ENCODE measurements at places on chromosomes 11 and 22.

- DNase-seq = no peak
Observed at GRCh38 chr11:74634537-74634936, 42.2 kb downstream of the POLD3 start.

DNA sequence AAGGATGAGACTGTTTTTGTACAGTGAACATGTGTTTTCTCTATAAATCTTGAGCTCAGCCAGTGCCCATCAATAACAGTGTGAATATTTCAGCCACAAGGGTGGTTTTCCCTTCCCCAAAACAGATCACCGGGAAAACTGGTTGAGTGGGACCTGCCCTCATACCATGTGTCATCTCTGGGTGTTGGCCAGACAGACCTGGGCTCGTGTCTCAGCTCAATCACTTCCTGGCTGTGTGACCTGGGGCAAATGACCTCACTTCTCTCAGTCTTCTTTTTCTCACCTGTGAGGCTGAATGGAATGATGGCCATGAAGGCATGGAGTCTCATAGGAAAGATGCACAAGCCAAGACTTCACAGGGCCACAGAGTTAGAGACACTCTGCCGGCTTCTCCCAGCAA lies 74.7 kb downstream of the COMMD9 start:
- DNase-seq = no peak

- no peak for DNase-seq
Observed at GRCh38 chr11:118878163-118878563, 5.5 kb upstream of the CXCR5 start.

DNA sequence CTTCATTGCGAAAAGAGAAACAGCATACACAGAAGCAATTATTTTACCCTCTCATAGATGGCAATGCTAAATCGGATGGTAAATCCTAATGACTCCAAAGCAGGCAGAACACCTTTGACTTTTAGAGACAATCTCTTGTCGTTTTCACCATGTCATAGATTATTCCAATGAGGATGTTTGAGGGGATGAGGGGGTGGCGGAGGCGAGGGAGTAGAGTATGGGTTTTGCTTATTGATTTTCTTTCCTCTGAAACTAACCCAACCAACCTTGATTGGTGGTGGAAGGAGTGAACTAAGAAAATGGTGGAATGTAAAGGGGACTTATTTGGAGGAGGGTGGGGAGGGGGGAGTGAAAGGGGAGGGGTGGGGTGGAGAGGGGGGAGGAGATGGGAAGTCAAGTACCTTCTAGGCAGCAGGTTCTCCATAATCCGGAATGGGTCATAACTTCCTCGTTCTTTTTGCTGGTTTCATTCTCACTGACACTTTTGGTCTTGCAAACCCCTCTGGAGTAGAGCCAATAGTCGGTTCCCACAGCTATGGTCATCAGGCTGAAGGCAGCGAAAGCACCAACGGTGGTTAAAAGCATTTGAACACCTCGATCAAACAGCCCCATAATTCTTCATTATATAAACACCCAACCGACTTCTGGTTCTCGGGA lies 1.5 kb downstream of the CACNG2 start:
- no peak for DNase-seq

- no peak for DNase-seq
Observed at GRCh38 chr11:48123254-48123875, 93.2 kb upstream of the OR4B1 start.

DNA sequence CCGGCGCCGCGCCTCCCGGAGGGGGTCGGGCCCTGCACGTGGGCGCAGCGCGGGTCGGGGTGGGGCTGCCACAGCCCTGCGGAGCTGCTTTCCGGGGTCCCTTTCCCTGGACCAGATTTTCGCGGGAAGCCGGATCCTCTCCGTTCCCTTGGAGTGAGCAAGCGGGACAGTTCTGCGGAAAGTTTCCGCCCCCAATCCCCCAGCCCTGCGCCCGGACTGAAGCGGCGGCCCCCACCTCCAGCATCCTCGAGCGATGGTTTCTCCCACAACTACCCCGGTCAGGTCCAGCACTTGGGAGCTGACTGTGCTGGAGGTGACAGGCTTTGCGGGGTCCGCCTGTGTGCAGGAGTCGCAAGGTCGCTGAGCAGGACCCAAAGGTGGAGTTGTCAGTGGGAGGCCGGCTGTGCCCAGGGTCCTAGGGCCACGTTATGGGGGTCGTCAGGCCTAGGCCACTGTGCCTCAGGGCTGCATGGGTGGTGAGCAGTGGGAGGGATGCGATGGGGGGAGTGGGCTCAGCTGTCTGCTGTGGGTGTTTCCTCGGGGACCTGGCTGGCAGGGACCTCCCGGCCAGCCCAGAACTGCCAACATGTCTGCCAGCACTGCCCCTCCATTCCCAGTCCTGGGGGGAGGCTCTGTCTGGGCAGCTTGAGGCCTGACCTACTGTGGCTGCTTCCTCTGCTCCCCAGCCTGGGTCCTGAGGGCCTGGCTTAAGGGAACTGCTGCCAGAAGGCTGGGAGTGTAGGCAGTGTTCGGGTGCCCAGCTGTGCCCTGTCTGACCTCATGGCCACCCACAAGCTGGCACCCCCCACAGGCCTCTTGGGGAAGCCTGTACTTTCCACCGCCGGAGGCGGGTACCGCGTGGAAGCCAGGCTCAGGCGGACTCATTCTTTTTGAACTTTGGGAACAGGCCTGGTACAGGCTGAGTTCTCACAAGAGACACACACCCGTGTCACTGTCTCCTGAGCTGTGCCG lies 726 bp downstream of the ST3GAL4 start:
- no peak for DNase-seq

GRCh38 chr11:92828556-92828955 lies 140.9 kb upstream of the MTNR1B start:
- no peak for DNase-seq

DNA sequence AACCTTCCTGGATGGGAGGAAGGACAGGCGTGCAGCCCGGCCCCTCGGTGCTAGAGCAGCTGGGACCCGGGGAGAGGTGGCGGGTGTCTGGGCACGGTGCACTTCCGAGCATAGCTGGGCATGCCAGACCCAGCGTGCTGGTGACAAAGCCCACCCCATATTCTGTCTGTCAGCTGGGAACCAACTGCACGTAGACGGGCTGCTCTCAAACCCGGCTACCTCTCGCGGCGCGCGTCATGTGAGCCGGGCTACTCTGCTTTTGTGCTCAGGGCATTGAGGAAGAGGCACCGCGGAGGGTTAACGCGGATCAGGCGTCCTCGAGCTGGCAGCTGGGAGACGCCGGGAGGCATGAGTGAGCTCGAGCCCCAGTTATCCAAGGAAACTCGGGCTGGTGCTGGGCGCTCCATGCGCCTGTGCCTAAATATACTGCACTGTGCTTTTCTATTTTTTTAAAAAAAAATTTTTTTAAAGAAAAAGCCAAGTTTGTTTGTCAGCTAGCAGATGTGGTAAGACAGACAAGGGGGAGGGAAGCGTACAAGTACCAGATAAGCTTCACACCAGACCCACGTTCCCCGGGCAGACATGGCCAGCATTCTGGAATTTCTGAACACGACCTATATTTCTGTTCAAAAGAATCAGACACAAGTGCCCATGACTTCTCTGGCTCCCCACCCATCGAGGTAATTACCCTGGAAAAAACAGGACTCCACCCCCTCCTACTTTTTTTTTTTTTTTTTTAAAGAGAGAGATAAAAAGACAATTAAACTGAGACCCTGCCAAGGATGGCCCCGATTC lies 425.6 kb downstream of the SHANK2 start:
- no peak for DNase-seq

DNA sequence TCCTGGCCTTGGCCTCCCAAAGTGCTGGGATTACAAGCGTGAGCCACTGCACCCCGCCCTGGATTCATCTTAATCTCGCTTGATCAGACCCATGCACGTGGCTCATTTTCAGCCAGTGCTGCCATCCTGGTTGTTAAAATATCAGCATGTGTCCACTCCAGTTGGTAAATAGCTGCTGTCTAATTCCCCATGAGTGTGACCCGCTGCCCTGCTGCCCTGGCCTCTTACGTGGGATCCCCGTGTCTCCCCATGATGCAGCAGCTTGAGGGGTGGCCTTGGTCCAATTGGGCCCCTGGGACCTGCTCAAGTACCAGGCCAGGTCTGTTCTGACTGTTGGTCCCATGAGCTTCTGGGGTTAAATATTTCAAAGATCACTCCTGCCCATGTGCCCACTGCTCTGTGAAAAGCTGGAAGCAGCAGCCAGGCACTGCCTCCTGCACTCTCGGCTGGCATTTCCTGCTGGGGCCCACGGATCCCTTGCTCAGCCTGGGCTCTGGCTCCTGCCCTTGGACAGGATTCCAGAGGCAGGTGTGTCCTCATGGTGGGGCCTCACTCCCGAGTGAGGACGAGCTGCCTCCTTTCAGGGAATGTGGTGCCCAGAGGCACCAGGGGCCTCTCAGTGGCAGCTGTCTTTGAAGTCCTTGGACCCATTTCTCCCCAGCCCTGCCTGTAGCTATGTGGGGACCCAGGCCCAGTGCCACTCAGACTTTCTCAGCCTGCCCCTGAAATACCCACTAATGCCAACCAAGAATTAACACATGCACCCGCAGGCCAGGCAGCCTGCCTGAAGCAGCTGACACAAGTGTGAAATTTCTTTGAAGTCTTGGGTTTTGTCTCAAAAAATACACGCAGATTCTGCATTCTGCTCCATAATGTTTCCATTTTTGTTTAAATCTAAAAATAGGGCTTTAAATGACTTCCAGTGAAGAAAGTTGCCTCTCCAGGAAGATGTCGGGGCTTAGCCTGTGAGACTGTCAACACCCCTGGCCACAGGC lies 38.1 kb upstream of the PRDM11 start:
- DNase-seq = no peak

DNA sequence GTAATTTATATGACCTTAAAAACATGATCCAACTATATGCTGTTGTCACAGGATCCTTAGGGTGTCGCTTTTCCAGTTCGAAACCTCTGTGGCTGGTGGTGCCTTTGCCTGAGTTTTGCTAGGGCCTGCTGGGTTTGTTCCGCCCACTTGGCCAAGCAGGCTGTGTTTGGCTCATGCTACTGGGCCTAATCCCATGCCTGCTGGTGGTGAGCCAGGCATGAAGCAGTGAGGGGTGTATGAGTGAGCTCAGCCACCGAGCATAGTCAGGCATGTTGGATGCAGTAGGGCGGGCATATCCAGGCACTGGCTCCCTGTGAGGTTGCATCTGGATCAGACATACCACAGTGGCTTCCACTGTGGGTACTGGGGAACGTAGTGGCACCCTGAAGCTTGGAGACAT lies 16.3 kb downstream of the NPAT start:
- DNase-seq = no peak

- no peak for DNase-seq
Observed at GRCh38 chr11:125124618-125124992, 13.2 kb upstream of the TMEM218 start.

GRCh38 chr11:93143186-93143585 lies 54.6 kb downstream of the SLC36A4 start:
- DNase-seq = no peak

DNA sequence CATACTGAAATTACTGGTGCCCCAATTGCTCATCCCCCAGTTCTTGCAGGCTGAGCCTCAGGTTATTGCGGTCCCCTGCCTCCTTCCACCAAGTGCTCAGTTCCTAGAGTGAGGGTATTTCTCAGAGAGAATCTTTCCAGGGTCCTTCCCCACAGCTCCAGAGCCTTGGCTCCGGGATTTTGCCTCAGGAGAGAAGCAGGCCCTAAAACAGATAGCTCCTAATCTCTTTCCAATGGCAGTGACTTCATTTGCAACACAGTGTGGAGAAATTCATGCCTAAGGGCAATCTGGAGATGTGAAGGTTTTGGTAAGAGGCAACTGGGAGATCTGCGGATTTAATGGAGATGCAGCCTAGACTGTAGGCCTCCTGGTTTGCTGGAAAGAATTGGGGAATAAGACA lies 2.9 kb downstream of the NF2 start:
- no peak for DNase-seq

DNA sequence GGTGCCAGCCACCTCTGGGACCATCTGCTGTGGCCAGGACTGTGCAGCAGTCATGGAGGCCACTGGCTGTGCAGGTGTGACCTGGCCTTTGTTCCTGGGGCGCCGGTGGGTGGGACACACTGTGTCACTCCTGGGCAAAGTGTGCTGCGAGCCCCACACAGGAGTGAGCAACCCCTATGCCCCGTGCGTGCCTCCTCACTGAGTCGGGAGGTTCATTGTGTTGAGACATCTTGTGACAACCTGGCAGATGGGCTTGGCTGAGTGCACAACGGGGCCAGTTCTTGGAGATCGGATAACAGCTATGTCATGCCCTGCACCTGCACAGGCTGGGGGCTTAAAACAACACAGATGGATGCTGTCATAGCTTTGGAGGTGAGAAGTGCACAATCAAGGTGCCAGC lies 13.5 kb downstream of the ANO1 start:
- no peak for DNase-seq

GRCh38 chr11:11095831-11096723 lies 238.2 kb upstream of the ZBED5 start:
- DNase-seq = no peak

DNA sequence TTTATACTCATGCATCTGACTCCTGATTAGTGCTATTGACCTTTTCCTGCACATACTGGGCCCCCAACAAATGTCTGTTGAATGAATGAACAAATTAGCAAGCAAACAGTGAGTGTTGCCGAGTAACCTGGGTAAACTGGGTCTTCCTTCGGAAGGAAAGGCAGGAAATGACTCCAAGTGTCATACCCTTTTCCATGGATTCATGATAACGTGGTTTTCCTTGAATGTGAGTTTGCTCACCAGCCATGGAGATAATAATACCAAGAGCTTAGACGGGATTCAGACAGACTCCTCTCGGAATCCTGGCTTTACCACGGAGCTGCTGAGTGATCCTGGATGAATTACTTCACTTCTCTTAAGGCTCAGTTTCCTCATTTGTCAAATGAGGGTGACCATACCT lies 16.7 kb downstream of the TECTA start:
- no peak for DNase-seq

- DNase-seq = peak; percentile 17
Observed at GRCh38 chr11:7251836-7252682, at the start of gene SYT9. SYT9 (plus strand) TSS chr11:7251904; CDS start chr11:7252187, 283 bp downstream.

- DNase-seq = no peak
Observed at GRCh38 chr11:88367310-88367709, 29.8 kb upstream of the CTSC start.

DNA sequence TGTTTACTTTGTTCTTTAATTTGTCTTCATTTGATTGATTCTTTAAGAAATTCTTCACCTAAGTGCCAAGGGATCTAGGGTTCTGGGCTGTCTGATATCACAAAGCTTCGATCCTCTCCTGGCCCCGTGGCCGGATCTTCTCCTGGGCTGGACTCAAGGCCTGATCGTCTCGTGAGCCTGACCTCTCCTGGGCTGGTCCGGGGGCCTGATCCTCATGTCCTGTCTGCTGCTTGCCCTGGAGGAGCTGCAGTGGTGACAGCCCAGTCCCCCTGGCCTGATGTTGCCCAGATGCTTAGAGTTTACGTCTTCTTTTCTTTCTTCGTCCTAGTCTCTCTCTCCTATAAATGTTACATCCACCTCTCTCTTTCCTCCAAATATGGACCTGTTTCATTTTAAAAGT lies 3.3 kb downstream of the NADSYN1 start:
- DNase-seq = no peak

DNA sequence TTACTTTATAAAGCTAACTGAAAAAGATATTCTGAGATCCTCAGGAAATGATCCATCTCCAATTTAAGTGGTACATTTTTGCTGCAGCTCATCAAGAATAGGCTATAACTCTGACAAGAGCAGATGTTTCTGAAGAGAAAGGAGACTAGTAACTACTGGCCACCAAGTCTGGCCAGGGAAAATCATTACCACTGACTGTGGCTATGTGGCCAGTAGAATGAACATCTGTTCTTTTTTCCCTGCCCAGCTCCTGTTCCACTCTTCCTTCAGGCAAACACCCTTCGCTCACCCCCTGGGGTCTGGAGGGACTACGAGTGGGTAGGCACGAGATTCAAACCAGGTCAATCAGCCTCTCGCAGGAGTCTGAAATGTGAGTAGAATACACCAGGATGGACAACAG lies 23.9 kb downstream of the TMEM123 start:
- DNase-seq = no peak
